ENCODE measurements at places on chromosomes 7 and 10. TPM values are rescaled to one million over a fixed set of nuclear protein-coding genes. Genes with fewer than 3 reads are reported as not detected.

- DNase-seq = no peak
Observed at GRCh38 chr10:34235164-34235832, 579.8 kb downstream of the PARD3 start.

GRCh38 chr10:69506834-69507713 lies 55.8 kb downstream of the TSPAN15 start:
- DNase-seq = peak; percentile 41

C10orf62 gene
- total RNA-seq = 3.7 TPM

ASB10 gene
- total RNA-seq = not detected
